Mesenteric fat pad (tissue), 1 donor: ENCODE measurements at places on chromosomes 2 and 18.

DNA sequence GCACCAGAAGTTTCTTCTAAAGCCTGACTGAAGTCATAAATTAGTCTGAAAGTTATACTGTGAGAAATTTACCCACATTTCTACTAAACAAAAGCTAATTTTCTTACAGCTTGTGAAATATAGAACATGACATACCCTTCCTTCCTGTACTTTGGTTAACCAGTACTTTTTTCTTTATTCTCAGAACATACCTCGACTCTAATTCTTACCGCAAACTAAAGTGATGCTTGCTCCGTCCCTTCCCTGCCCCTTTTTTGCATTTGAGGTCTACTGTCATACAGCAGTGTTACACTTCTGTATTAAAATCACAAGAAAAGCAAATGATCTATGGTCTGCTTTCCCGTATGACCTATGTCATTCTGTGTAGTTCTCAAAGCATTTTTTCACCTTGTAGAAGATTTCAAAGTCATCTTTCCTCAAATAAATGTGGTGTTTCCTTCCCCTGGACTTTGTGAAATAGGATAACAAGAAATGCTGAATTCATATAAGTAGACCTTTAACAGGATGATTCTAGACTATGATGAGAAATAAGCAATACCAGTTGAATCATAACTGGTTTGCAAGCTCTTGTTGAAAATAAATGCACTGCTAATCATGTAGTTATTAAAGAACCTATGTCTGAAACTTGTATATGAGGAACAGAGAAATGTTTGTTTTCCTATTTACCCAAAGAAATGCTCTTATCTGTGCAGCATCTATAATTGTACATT lies 30.4 kb downstream of the CYTIP start:
- no peak for DNase-seq

DNA sequence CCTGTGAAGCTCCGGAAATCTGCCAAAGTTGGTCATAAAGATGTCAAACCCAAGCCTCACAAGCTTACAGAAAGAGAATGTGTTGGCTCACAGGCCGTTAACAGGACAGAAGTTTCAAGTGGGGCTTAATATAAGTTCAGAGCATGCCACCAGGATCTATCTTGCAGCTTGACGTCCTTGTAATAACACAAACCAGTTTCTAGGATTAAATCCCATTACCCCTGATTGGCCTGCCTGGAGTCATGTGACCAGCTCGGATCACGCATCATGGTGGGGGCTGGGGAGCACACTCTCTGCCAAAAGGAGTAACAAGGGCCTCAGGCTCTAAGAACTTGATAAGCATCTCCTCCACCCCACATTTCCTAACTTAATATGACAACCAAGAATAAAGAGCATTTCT lies 38.9 kb upstream of the SCG2 start:
- no peak for DNase-seq

- DNase-seq: no peak
Measured at GRCh38 chr2:136248242-136248641, 130.3 kb upstream of the CXCR4 start.

GRCh38 chr18:50286391-50287027 lies 983 bp downstream of the CXXC1 start:
- DNase-seq: peak; percentile 87

GRCh38 chr18:23071285-23071684 lies 64.0 kb upstream of the CABLES1 start:
- no peak for DNase-seq

DNA sequence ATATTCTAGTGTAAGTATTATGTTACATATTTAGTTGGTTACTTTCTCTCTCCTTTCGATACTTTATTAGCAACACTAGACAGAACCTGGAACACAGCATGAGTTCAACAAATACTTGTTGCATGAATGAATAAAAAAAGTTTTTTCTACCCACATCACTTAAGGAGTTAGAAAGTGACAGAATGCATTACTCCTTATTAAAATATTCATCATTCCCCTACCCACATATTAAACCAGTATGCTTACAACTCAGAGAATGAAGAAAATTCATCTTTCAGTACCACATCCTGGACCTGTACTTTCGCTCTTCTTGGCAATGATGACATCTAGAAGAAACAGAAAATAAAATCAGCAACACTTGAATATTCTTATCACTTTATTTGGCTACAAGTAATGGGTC lies 6.0 kb downstream of the SRBD1 start:
- DNase-seq: no peak

DNA sequence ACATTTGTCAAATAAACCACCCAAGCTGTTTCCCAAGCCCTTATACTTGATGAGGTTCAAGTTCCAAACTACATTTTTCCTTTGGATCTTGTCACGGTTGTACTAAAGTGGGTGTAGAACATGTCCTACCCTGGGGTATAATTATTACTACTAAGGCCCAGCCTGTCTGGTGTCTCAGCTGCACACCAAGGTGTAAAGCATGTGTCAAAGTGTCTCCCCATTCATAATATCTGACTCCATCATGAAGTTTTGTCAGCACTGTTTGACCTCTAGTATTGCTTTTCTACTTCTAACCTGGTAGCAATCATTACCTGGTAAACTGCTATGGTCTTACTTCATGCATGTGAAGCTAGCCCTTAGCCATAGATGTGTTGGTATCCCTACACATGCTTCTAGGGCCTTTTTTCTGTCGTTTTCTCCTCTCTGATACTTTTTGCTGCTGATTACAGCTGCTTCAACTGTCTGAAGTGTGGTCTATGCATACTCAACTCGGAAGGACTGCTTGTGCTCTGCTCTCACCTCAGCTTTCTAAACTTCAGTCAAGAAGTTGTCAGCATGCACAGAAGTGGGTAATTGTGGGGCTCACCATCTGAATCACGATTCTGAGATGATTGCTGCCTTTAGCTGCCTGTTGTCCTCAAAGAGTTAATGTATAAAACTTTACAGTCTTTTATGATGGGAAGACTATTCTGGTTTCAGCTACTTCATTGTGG lies 445.7 kb upstream of the TRIB2 start:
- DNase-seq: no peak

DNA sequence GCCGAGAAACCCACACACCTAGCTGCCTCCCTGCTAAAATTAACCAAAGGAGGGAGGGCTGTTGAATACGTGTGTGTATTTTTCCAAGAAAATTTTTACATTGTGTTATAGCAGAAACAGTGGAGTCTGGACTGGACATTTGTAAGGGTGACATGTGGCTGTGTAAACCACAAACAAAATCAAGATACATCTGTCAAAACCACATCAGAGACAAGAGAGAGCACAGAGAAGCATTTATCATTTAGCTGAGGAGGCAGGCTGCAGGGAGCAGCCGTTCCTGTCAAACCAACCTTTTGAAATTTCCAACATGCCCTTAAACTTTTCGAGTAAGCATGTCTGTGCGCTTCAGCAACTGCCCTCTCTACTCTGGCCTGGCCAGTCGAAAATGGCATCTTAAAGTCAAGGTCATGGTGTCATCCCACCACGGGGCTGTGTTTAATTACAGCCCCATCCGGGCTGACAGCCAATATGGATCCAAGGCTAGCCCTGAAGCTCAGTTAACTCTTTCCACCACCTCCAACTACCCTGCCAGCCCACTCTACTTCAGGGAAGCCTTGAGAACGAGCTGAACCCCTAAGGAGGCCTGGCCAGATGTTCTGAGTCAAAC lies 8.4 kb downstream of the BCL11A start:
- DNase-seq: no peak

DNA sequence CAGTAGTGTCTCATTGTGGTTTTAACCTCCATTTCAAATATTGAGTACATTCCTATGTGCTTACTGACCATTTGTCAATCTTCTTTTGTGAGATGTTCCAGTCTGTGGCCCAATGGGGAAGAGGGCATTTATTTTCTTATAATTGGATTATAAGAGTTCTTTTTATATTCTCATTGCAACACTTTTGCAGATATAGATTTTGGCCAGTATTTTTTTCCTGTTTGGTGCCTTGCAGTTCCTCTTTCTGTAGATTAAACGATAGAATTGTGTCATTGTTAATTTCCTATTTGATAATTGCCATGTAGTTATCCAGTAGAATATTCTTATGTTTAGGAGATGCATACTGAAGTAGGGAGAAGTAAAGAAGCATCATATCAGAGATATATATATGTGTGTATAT lies 56.4 kb upstream of the CYTIP start:
- no peak for DNase-seq

DNA sequence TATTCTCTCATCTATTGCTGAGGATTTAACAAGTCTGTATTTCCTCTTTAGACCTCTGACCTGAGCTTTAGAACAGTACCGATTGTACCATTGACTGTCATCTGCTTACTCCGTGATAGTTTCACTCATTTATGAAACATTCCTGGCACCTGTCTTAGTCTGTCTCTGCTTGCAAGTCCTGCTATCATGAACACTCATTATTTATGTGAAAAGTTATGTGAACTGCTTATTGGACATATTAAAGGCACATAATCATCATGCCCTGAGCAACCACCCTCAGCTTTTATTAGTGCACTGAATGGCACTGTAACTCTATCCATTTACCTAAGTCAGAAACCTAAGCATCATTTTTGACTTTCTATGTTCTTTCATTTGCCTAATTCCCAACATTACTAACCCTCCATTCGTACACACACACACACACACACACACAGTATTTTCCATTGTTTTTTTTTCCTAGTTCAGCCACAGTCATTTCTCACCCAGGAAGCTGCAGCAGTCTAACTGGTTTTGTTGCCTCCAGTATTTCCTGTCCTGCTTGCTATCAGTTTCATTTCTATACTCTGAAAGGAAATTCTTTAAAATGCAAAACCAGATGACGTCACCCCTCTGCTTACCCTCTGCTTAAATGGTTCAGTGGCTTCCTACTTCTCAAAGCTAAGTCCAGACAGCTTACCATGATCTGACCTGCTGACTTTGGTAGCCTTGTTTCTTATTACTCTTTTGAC lies 146.1 kb downstream of the HAUS1 start:
- DNase-seq: no peak

DNA sequence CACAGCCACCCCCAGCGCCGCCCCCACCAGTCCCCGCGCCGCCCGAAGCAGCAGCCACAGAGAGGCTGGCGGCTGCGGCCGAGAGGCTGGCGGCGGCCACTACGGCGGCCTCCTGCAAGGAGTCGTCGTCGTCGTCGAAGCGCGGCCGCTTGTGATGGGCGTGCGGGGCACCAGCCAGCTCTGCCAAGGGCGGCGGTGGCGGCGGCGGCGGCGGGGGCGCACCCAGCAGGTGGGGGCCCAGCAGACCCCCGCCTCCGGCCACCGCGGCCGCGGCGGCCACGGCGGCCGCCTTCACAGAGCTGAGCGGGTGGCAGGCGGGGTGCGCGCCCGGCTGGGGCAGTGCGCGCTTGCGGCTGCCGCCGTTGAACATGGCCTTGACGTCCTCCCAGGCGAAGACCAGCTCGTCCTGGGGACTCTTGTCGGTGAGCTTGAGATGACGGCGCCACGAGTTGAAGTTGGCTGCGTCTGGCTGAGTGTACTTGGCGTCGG lies 3.3 kb downstream of the SKOR2 start:
- DNase-seq: no peak

DNA sequence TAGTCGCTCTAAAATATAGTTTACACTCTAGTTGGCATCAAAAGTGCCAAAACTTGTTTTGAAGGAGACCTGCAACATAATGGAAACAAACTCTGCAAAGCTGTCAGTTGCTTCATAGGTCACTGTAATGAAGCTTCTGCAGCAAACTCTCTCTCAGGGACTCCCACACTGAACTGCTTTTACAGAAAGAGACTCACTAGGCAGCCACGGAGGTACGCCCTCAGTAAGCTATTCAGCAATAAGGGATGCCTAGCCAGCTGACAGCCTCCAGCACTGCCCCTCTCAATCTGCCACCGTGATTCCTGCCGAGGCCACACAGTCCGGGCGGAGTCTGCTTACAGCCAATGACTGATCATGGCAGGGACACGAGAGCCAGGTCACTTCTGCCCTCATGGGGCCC lies 51.1 kb downstream of the COLEC12 start:
- no peak for DNase-seq

- DNase-seq: no peak
Measured at GRCh38 chr18:9020221-9020620, 82.3 kb upstream of the NDUFV2 start.

GRCh38 chr2:98935777-98936352 lies at the start of gene CRACDL:
TSS of gene CRACDL (minus strand) at chr2:98936225. CDS start at chr2:98846800, 89,425 bp downstream.
- DNase-seq: no peak

DNA sequence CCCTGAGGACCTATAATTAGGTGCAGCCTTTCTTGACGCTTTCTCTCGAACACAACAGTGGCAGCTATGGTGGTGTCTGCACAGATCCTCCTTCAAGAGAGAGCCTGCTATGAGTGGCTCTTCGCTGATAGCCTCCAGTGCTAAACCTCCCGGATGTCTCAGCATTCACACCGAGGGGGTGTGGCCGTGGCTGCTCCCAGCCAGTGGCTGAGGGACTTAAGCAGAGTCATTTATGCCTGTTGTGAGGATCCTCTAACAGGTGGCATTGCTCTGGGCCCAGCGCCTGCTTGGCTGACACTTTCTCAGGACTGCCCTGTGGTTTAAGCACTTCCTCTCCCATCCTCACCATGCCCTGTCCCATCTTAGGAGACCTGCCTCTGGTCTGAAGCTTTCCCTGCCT lies 592.0 kb upstream of the LRRTM1 start:
- DNase-seq: no peak

- no peak for DNase-seq
Measured at GRCh38 chr2:175688243-175688642, 313.8 kb downstream of the LNPK start.

GRCh38 chr2:38708900-38709566 lies 42.1 kb downstream of the SRSF7 start:
- no peak for DNase-seq

GRCh38 chr2:37358466-37358865 lies 14.0 kb downstream of the QPCT start:
- no peak for DNase-seq

DNA sequence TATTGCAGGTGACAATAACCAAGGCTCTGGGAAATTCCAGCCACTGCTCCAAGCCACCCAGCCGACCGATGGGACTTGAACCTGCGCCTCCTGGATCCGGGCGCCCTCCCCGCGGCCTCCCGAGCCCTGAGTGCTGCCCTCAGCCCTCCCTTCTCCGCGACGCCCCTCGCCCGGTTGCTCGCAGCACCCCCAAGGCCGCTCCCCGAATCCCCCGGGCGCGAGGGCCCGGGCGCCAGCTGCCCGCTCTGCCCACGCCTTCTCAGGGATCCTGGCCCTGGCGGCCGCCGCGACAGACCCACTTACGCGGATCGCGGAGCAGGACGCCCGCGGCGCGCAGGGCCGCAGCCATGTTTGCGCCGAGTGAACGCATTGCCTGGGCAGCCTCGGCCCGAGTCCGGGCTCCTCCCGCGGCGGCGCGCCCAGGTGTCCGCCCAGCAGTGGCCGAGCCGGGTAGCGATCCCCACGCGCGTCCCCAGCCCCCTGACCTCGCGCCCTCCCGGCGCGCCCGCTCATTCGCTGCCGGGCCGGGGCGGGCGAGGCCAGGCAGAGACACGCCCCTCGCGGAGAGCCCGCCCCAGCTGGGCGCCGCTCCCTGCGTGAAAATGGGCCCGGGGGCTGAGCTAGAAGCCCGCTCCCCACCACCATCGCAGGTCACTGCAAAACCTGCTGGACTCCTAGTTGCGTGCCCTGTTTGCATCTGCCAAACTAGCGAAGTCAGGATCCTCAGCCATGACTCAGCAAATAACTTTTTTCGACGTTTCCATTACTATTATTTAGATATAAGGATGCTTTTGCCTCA lies at the start of gene FECH:
TSS of gene FECH (minus strand) at position 452 of the 799 bp plus-strand sequence. CDS start at position 370, 82 bp downstream.
- DNase-seq: peak; percentile 95
